ENCODE measurements at places on chromosomes 13 and 19.

GRCh38 chr13:51804295-51805172, 571 bp upstream of the DHRS12 start:
- DNase-seq = no peak

DNA sequence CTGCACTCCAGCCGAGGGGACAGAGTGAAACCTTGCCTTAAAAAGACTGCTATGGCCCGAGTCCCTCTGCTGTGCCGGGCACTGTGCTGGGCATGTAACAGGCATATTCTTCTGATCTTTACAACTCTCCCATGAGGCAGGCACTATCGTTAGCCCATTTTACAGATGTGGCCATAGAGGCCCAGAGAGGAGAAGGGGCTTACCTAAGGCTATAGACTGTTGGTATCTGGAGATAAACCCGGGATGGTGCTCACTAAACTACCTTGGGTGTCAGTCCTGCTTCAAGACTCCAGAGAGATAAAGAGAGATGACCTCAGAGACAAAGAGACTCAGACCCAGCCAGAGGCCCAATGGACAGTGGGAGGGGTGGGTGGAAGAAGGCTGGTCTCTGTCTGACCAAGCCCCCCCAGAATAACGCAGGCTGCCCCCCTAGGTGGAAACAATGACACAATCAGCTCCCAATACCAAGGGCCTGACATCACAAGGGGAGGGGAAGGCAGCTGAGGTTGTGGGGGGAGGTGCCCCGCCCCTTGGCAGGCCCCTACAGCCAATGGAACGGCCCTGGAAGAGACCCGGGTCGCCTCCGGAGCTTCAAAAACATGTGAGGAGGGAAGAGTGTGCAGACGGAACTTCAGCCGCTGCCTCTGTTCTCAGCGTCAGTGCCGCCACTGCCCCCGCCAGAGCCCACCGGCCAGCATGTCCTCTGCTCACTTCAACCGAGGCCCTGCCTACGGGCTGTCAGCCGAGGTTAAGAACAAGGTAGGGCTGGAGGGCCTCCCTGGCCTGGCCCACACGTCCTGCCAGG, at the start of gene CNN1:
CNN1 (plus strand) TSS at position 620 of the 805 bp plus-strand sequence; CDS start at position 697, 77 bp downstream.
- DNase-seq = no peak

- DNase-seq = no peak
Measured at GRCh38 chr13:78659732-78660494, 958 bp upstream of the OBI1 start.

- no peak for DNase-seq
Measured at GRCh38 chr19:54389553-54389952, 24.8 kb upstream of the LAIR1 start.

DNA sequence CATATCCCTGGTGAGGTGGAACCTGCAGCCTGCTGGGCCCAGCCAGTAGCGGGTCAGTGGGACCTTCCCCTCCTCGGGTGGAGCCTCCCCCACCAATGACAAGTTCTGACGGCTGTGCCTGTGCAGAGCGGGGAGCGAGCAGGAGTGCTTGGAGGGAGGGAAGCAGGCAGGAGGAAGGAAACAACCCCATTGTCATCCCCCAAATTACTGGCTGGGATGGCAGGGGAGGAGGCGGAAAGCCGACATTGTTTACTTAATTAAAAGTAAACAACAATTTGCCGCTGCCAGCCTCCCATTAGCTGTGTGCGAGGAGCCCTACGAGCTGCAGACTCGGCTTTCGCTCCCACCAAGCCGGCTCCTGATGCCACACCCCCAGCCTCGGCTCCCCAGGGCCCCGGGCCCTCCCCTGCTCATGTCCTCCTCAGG, 45.5 kb downstream of the LYL1 start:
- DNase-seq = no peak

- DNase-seq = no peak
Measured at GRCh38 chr13:75391432-75392100, 90.4 kb downstream of the TBC1D4 start.

GRCh38 chr13:102935896-102936321, 90.1 kb downstream of the ERCC5 start:
- DNase-seq = no peak

- no peak for DNase-seq
Measured at GRCh38 chr13:104510422-104510821, 1444.2 kb upstream of the SLC10A2 start.

DNA sequence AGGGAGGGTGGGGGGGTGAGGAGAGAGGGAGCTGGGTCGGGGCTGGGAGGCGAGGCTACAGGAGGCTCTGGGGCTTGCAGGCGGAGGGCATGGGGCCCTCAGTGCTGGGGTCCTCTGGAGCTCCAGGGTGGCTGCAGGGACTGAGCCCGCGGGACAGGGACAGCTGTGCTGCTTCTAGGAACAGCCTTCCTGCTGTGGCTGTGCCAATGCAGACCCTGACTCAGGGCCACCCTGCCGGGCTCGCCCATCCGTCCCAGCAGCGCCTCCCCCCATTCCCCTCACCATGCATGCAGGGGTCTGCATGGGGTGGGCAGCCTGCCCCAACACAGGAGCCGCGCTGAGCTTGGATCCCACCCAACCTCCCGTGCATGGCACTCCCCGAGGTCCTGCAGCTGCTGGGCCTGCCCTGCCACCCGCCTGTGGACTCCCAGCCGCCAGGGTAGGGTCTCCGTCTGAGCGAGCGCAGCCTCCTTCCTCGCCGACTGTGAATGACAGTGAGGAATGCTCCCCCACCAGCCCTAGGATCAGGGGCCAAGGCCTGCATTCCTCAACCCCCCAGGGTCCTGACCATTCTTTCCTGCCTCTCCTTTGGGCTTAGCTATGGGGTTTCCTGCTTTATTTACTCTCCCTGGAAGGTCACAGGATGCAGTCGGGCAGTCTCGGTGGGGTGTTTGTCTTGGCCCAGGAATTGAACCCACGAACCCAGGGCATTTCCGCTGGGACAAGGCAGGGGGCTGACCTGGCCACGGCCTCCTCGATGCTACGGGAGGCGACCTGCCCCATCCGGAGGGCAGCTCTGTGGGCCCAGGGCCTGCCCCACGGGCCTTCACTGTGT, 23.4 kb downstream of the CEBPG start:
- no peak for DNase-seq

DNA sequence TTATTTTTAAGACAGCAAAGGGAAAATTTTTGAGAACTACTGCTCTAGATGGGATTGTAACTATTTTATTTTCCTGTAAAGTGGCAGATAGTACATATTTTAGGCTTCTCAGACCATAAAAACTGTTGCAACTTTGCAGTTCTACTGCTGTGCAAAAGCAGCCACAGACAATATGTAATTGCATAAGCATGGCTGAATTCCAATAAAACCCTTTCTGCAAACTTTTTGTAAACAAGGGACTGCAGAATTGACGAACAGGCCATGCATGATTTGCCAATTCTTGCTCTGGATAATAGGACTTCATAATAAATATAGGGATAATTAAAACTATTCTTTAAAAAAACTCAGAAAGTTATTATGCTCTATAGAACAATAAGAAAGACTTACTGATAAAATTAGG, 149.1 kb downstream of the SLITRK5 start:
- DNase-seq = no peak

DNA sequence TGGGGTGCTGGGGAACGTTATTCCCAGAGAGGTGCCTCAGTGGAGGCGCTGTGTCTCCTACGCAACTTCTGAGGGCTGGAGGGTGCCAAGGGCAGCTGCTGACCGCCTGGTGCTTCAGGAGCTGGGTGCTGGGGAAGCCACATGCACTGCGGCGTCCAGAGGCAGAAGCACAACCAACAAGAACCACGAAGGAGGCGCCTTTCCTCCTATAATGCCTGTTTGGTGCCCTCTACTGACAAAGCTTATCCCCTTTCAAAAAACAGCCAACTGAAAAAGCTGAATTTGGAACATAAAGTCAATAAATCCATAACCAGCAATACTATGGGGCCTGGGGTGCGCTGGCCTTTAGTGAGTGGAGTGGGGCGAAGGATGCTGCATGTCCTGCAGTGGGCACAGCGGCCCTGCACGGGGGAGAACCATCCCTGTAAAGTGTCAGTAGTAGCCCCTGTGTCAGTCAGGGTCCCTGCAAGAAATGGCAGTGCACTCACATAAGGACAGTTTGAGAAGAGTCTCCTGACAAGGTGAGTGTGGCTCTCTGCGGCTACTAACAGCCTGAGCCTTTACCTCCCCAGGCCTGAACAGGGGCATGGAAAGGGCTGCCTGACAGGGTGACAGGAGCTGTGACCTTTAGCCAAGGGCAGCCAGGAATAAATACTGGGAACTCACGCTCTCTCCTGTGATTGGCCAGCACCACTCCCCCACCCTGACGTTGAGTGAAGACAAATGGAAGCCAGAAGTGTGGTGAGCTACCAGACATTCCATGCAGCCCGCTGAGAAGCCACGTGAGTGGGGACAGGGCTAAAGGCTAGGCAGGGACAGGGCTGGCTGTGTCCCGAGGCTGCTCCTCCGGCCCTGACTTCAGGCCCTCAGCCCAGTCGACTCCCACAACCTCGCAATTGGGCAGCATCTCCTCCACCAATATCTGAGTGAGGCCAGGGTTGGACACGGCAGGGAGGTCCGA, 4.5 kb upstream of the B3GNT8 start:
- DNase-seq = no peak

DNA sequence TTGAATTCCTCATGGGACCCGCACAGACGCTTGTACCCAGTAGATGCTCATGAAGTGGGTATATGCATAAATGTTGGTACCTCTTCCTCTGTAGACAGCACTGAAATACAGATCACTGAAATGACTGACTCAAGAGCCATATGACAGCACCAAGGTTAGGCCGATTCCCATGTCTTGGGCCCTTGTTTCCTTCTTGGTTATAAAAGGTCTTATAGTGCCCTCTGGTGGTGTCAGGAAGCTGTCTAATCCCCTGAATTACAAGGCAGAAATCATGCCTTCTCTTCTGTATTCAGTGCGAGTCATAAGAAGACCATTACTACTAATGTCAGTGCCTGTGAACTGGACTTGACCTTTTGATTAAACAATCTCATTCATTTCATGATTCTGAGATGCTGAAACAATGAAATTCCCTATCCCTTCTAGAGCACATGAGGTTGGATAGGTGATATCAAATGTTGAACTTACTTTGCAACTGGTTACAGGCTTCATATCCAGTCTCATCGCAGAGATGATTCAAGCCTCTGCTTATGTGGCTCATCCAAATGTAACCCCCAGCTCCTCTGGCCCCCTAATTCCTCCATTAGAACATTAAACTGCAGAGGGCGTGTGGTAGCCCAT, 59.7 kb downstream of the SPATA13 start:
- DNase-seq = no peak

- no peak for DNase-seq
Measured at GRCh38 chr19:19745496-19746285, 12.8 kb upstream of the ZNF14 start.

DNA sequence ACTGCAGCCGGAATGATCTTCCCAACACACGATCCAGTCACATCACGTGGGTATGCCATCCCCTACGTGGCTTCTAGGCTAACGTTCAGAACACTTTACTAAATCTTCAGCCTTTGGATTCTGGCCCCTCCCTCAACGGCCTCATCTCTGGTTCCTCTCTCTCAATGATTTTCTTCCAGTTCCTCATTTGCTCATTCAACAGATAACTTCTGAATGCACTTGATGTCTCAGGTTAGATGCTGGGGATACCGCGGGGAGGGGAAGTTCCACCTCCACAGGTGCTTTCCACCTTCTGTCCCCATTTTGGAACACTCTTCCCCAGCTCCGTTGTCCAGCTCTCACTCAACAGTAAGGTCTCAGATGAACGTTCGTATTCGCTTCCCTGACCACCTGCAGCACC, 66.1 kb downstream of the ATP7B start:
- no peak for DNase-seq

DNA sequence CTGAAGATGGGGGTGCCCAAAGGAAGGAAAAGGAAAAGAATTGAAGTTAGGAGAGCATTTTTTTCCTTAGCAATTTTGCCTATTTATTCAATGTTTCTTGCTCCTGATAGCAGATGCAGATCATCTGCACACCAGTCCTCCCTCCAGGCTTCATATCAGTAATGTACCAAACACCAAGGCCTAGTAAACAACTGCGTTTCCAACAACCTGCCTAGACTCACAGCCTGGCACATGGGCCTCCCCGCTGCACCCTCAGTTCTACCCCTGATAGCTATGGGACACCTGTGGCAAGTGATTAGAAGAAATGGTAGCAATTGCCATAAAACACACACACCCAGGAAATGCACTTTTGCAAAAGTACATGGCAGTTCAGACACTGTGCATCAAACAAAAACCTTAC, 30.4 kb upstream of the HMGB1 start:
- no peak for DNase-seq

- no peak for DNase-seq
Measured at GRCh38 chr19:19539698-19540063, 1.6 kb downstream of the CILP2 start.

Measured in DMS 273 treated with DMSO at 0.1 percent for 48 hours (cell line).